ENCODE measurements at places on chromosomes 7 and 10.
A peak's percentile ranks its signal among the peaks of the same experiment; 100 is the strongest.

DNA sequence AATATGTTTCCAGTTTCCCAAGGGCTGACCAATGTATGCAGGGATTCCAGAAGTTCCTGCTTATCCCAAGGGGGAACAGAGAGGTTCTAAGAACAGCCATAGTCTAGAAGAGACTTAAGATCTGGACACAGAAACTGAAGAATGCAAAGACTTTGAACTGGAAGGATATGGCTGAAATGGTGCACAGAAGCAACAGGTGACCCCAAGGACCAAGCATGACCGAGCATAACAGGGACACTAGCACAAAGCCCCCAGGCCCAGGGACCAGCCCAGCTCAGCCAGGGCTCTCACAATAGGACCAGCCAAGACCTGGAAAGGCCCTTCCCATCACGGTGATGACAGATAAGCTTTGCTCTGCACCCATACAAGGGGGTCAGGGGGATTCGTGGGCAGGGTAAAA is 213.0 kb upstream of the KMT2E start:
- no peak for DNase-seq

GRCh38 chr10:48215486-48216203 is 58.9 kb downstream of the FRMPD2 start:
- DNase-seq = peak; percentile 80

DNA sequence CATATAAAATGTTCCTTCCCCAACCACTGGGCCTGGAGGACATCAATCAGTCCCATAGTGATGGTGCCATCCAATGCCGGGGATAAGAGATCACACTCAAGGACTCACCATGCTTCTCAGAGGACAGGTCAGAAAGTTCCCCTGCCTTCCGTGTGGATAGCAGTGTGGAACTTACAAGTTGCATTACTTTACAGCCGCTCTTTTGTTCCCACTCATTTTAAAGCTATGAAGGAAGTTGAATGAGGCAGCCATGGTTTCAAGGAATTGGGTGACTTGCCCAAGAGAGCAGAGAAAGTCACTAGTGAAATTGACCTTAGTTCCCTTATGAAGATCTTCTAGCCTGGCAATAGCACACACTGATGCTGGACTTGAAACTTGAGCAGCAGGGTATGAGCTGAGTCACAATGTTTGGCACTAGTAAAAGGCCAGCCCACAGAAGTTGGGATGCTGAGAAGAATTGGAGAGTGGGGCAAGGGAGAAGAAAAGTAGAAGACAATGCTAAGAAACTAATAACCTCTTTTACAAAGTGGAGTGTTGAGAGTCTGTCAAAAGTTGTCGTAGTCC is 78.7 kb downstream of the CXCL12 start:
- no peak for DNase-seq

- DNase-seq = no peak
Observed at GRCh38 chr7:155574556-155575290, 28.4 kb upstream of the CNPY1 start.

DNA sequence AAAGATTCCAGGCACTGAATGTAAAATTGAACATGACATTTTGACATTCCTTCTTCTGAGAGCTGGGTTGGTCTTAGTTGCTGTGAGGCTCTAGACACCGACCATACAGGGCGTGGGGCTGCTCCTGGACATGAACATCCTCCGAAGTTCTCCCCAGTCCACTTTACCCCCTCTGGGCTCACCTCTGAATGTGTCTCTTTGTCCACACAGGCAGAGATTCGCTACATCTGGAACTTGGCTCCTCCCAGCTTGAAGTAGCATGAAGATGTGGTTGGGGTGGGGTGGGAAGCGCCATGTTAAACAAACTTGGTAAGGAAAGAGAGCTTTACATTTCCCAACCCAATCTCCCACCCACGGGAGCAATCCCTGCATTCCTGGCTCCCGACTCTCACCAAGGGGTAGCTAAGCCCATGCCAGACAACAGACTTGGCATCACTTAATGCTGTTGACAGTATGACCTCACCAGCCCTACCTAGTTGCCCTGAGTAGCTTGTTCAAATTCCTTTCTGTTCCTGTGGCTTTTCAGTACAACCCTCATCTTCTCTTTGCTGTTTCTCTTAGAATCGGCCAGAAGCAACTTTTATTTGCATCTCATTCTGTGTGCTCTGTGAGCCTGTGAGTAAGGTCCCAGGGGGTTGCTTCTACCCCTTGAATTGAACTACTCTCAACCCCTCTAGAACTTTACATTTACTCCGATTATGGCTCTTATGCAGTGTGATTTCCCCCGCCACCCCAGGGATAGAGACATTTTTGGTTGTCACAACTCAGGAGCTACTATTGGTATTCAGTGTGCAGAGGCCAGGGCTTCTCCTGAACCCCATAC is 211.4 kb downstream of the SEC23IP start:
- no peak for DNase-seq

- DNase-seq = no peak
Observed at GRCh38 chr7:77935652-77936348, 137.2 kb downstream of the PHTF2 start.

- DNase-seq = no peak
Observed at GRCh38 chr7:121244120-121244870, 84.5 kb upstream of the WNT16 start.

GRCh38 chr7:28701731-28702130 is 256.4 kb downstream of the TRIL start:
- DNase-seq = no peak

DNA sequence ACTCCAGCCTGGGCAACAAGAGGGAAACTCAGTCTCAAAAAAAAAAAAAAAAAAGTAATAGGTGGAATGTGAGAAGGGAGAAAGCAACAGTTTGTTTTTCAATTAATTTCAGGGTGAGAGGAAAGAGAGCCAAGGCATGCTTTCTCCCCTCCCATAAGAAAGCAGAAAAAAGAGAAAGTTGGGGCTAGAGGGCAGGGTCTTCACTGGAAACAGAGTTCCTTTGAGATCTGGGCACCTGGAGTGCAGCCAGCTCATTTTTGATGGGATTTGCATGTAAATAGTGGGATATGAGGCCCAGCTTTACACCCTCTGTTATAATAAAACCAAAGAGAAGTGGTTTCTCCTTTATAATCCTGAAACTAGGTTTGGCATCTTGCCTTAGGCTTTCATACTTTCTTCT is 13.8 kb upstream of the STOX1 start:
- no peak for DNase-seq

GRCh38 chr7:33774762-33775523 is 130.4 kb upstream of the BMPER start:
- DNase-seq = no peak

GRCh38 chr7:13153266-13153665 is 465.8 kb downstream of the ARL4A start:
- no peak for DNase-seq

DNA sequence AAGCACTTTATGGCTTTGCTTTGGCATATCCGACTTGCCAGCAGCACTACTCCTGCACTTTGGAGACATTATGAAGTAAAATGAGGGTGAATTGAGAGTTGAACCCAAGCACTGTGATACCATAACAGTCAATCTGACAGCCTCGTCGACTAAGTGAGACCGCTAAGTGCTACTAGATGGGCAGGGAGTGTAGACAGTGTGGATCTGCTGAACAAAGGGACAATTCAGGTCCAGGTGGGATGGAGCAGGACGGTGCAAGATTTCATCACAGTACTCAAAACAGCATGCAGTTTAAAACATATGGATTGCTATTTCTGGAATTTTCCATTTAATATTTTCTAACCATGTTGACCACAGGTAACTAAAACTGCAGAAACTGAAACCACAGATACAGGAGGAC is 20.8 kb upstream of the PRTFDC1 start:
- no peak for DNase-seq

DNA sequence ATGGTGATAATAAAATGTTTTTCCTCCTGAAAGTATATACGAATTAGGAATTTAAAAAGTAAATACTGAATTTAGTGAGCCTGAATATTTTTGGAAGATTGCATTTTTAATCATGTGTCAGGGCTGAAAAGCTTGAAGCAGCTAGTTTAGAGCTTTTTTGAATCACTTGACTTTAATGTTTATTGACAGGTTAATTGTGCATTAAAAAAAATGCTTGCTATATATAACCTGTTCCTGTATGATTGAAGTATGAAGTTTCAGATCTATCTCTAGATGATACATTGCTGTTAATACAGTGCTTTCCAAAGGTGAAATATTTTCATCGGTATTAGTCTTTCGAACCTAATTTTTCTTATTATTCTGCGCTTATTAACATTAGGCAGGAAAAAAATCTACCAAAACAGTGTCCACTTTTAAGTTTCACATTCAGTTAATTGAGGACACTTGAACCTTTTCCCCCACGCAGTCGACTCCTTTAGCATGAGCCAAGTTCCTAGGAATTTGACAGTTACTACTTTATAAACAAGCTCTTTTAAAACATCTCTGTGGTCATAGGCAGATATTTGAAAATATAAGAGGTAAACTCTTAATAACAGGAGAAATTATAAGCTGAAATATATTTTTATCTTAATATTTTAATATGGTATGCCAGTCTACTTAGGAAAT is 187.1 kb downstream of the MLLT10 start:
- DNase-seq = no peak

DNA sequence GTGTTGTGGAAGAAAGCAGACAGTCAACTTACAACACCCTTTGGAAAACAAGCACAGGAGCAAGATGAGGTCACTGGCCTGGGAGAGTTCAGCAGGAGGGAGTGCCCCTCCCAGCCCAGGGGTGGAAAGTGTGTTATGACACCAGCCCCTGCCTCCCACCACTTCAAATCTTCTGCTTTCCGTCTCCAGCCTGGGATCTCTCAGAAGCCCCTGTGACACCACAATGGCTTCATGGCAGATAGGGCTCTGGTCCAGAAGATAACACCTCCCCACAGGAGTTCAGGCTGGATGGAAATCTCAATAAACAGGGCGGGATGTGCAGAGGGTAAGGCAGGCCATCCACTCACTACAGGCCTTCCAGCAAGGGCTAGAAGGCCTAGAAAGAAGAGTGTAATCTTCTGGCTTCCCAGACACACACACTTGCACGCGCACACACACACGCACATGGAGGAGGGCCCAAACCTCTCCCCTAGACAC is 48.7 kb upstream of the ZMIZ1 start:
- DNase-seq = peak; percentile 79

GRCh38 chr10:49053053-49053997 is 62.0 kb downstream of the VSTM4 start:
- DNase-seq = no peak

GRCh38 chr10:102542800-102543418 is 39.1 kb downstream of the SUFU start:
- DNase-seq = no peak

- no peak for DNase-seq
Observed at GRCh38 chr7:123783820-123784219, 35.0 kb upstream of the WASL start.

DNA sequence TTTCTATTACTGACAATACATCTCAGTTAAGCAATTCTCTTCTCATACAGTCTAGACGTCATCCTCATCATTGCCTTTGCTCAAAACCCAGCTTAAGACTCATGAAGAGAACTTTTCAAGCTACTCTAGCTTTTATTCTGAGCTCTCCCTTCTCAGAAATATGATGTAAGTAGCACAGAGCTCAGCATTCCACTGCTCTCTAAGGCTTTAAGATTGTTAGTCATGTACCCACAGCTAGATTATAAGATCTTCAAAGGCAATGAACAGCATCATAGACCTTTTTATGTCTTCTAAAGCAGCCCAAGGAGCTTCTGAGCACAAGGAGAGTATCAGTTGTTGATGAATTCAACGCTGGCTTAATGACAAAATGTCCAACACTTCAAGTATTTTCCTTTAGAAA is 119.3 kb downstream of the NRP1 start:
- no peak for DNase-seq

GRCh38 chr10:42477170-42477569 is 161.2 kb downstream of the ZNF33B start:
- DNase-seq = no peak

GRCh38 chr10:62772186-62772974 is 32.1 kb upstream of the ADO start:
- no peak for DNase-seq

- DNase-seq = no peak
Observed at GRCh38 chr7:143934526-143935325, at the start of gene OR2F2. Gene OR2F2 (plus strand): TSS chr7:143935233. CDS start chr7:143935233, 0 bp downstream.

- no peak for DNase-seq
Observed at GRCh38 chr7:138388673-138389491, 71.2 kb upstream of the TRIM24 start.

DNA sequence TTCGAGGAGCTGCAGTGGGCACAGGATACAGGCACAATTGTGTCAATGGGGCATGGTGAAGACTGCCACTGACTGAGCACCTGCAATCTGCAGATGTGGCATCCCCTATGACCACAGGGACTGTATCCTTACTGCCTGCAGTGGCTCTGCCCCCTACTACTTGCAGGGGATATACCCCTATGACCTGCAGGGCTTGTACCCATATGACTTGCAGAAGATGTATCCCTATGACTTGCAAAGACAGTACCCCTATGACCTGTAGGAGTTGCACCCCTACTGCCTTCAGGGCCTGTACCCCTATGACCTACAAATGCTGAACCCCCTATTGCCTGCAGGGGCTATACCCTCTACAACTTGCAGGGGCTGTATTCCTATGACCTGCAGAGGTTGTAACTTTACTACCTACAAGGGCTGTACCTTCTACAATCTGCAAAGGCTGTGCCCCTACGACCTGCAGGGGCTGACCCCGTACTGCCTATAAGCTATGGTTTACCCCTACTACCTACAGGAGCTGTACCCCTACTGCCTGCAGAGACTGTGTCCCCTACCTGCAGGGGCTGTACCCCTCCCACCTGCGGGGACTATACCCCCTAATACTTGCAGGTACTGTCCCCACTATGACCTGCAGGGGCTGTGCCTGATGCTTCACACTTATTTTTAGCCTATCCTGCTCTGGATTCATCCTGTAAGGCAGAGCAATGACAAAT is 65.9 kb upstream of the ADAM12 start:
- DNase-seq = no peak

DNA sequence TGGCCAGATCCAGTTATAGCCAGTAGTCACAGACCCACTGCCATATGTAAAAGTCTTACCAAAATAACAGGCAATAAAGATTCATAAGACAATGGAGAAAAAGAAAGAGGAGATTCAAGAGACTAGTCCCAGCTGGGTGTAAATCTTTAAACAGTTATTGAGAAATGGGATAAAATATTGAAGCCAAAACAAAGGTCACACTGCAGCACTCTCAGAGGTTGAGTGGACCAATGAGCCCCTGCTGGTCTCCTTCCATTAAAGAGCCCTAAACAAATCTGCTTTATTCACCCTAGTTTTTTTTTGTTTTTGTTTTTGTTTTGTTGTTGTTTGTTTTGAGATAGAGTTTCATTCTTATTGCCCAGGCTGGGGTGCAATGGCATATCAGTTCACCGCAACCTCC is 98.8 kb downstream of the JMJD1C start:
- no peak for DNase-seq

Data from ELF-1 (cell line).